ENCODE measurements at places on chromosomes 6 and 20.

DNA sequence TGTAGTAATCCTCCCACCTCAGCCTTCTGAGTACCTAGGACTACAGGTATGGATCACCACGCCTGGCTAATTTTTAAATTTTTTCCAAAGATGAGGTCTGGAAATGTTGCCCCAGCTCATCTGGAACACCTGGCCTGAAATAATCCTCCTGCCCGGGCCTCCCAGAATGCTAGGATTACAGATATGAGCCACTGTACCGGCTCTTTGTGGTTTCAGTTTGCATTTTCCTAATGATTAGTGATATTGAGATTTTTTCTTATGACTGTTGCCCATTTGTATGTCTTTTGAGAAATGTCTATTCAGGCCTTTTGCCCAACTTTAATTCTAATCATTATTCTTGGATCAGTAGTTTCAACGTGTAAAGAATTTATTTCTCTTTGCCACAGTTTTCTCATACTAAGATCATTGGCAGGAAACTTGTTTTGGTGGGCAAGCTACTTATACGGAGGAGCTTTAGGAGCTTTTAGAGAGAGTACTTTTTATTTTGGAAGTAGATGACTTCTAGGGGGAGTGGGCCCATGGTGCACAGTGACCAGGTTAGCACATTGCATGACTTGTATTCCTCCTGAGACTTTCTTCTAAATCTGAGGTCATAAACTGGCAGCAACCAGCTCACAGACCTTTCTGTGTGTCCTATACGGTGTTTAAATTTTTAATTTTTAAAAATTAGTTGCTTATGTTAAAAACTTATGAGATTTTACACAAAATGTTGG lies 62.3 kb downstream of the STK4 start:
- no peak for DNase-seq

DNA sequence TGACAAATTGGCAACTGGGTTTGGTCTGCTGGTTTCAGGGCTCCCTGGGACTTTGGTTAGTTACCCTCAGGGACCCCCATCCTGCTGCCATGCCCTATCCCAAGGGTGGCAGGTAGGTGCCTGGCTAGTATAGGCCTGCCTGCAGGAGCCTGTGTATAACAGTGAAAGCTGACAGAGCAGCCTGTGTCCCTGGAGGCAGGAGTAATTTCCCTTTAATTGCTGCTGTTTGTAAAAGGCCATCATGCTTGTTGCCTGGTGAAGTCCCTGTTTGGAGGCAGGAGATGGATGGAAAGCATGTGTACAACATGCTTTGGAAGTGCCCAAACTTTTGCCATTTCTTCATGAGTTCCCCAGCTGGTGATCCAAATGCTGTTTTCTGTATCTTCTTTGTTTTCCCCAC lies 30.1 kb downstream of the CMTR1 start:
- no peak for DNase-seq

GRCh38 chr20:40325006-40325568 lies 363.9 kb downstream of the MAFB start:
- no peak for DNase-seq

DNA sequence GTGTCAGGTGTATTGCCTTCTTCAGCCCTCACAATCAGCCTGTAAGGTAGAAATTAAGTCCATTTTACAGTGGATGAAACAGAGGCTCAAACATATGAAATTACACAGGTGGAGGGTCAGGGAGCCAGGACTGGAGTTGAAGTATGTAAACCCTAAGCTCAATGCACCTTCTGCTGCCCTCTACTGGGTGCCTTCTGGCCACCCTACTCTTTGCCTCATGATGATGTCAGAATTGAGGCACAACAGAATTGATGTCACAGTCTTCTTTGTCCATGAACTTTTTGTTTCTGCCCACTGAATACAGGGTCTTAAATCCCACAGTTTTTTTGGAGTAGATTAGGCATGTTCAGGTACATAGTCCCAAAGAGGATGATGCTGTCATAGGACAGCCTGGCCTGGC lies 400.8 kb upstream of the CHD6 start:
- no peak for DNase-seq

DNA sequence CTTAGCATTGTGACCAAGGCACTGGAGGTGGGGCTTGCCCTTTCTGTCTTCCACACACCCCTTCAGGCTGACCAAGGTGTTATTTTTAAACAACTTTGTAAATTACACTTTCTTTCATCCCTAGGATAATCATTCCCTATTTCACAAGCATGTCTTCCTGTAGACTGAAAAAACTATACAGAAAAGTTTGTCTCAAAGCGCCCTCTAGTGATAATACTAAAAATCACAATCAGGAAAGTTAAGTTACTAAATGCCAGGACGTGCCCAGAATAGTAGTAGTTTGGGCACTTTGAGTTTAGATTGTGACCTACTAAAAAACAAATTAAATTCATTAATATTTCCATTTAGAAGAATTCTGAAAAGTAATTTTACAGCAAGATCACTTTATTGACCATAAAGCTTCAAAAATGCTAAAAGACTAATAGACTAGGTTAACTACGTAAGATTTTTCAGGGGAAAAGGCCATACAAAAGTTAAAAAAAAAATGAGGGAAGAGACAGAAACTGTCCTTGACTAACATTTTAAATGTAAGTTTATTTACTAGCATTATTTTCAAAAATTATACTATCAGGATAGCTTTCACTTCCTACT lies 123.3 kb upstream of the DUSP22 start:
- DNase-seq, result no peak

DNA sequence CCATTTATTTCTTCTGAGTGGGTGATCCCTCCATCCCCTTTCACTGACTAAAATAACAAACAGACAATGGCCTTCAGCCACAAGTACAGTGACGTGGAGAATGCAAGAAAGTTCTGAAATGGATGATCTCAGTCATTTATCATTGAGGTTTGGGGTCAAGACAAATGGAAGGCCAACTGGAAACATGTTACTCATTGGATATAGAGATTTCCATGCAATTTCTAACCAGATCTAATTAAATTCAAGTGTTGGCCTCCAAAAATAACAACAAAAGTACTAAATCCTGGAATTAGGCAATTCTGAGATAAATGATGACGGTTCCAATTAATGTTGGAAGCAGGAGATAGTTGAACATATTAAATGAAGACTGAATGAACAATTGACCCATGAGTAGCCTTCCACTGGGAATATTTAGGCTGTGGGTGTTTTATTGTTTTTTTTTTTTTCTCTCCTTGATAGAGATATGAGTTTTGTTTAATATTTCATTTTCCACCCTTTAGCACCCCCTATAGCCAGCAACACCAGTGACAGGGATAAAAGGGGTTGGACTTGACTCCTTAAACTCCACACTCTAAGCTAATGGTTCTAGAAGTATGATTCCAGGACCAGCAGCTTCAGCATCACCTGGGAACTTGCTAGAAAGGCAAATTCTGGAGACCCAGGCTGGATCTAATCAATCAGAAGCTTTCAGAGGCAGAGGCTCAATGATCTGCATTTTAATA lies 112.8 kb downstream of the BCAS1 start:
- DNase-seq, result no peak

DNA sequence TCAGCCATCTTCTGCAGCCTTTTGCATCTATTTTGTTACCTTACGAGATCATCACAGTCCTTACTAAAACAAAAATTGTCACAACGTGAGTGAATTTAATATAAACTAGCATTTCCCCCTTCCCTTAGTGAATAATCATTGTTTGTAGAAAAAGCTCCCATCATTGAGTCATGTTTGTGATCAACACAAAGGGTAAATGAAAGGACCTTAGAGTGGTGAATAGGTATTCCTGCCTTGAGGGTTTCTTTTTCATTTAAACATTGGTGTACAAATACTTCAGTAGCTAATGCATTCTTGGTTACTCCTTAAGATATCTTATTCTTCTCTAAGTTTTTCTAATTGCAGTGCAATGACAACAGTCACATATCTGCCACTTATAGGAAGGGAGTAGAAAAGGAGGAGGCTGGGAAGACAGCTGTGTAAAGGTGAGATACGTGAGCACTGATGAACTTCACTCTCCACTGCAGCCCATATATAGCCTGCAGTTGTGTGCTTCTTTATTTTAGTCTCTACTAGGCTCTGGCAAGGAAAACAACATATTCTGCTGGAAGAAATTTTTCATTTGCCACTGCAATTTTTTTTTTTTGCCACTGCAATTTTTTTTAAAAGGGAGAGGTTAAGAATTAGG lies 27.8 kb downstream of the ADGRG6 start:
- no peak for DNase-seq

DNA sequence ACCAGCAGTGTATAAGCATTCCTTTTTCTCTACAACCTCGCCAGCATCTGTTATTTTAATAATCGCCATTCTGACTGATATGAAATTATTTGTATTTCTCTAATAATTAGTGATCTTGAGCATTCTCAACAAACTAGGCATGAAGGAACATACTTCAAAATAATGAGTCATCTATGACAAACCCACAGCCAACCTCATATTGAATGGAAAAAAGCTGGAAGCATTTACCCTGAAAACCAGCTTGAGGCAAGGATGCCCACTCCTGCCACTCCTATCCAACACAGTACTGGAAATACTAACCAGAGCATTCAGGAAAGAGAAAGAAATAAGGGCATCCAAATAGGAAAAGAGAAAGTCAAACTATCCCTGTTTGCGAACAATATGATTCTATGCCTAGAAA lies 390.6 kb upstream of the ID4 start:
- DNase-seq, result no peak

DNA sequence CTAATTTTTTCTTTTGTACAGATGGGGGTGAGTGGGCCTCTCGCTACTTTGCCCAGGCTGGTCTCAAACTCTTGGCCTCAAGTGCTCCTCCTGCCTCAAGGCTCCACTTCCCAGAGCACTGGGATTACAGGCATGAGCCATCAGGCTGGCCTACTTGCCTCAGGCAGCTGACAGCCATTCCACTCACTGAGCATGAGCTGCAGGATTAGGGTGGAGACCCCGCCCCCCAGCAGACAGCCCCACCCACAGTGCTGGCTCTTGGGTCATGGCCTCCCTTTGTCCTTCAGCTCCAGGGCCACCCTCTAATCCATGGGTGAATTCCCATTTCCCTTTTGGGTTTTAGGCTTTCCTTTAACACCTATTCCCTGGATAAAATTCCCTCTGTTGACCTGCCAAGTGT lies 82.1 kb downstream of the BFSP1 start:
- DNase-seq, result no peak

GRCh38 chr6:122696853-122697252 lies 82.7 kb upstream of the FABP7 start:
- no peak for DNase-seq

GRCh38 chr6:43037706-43038105 lies 15.9 kb downstream of the CUL7 start:
- no peak for DNase-seq

- DNase-seq, result no peak
Observed at GRCh38 chr6:20292905-20293304, 80.6 kb upstream of the MBOAT1 start.

GRCh38 chr6:117502580-117502979 lies 20.1 kb downstream of the DCBLD1 start:
- DNase-seq, result no peak

- DNase-seq, result no peak
Observed at GRCh38 chr6:14831937-14832336, 413.9 kb upstream of the JARID2 start.

DNA sequence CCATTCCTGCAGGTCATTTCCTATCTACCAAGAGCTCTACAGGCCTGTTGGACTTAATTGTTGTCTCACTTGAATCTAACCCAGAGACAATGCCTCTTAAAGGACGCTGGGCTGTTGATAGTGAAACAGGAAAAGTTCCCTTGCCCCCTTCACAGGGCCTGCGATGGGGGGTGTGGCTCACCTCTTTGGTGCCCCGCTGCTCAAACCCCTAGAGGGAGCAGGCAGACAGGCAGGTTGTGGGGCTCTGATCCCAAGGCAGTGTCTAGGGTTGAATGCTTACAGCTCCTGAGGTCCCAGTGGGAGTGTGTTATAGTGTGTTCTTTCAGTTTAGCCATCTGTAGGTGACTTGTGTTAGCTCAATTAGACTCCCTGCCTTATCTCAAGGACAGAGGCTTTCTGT lies 68.0 kb downstream of the OTOR start:
- DNase-seq, result no peak

DNA sequence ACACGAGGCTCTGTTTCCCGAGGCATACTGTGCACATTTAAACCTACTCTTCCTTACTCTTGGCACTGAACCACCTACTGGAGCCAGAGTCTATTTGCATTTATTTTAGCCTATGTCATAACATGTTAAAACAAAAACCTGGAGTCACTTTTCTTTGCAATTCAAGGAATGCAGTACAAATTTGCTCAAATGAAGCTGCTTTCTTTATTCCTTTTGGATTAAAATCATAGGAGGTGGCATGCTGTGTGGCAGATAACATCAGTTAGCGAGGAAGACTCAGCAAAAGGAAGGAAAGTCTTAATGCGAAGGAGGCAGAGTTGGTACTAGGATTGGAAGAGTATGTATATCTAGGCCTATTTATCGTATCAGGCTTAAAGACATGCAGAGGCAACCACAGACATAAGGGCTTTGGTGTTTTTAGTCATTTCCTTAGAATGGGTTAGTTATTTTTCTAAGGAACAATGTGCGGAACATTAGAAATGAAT lies 92.9 kb downstream of the SAMD3 start:
- no peak for DNase-seq

DNA sequence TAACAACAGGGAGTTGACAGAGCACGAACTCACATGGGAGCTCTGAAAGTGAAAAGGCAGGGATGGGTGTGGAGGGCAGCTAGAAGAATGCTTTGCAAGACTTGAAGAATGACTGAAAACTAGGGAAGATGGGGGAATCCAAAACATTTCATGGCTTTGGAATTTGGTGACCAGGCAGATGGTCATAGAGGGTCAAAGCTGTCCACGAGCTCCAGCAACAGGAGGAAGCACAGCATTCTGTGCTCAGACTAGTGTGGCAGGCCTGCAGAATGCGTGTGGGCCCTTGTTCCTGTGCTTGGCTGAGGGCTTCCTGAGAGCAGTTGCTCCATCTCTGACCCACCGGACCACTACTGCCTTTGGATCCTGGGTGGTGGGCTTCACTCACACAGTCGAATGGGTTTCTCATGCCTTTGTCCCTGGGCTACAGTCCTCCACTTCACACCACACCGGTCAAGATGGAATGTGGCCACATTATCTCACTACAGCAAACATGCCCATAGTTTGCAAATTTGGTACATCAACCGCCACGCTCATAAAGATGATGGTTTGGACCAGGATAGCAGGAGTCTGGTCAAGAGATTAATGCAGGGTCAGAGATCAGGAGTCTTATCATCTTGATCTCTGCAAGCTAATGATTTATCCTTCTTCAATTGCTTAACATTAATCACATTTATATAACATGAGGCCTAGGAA lies 100.7 kb downstream of the SGK1 start:
- DNase-seq, result no peak
